ENCODE measurements at places on chromosomes 2 and 18. TPM values are rescaled to one million over a fixed set of nuclear protein-coding genes. Genes with fewer than 3 reads are reported as not detected.

Gene ZSWIM2
- total RNA-seq: not detected

Gene LRP2
- under 0.01 TPM for total RNA-seq

Gene BCS1L
- total RNA-seq: 57.8 TPM

Gene HTR2B
- total RNA-seq: 6.1 TPM

Gene KCNS3
- 2.6 TPM for total RNA-seq

Gene EML6
- 2.0 TPM for total RNA-seq

Gene TBR1
- 0.04 TPM for total RNA-seq

Gene LYG1
- 0.39 TPM for total RNA-seq

Gene BUB1
- 101 TPM for total RNA-seq

Gene ADAM23
- 15.3 TPM for total RNA-seq

Gene ATP6V1C2
- total RNA-seq: not detected

Gene GKN2
- total RNA-seq: not detected

Gene LINC00305
- not detected for total RNA-seq

Gene CRYGD
- not detected for total RNA-seq

Gene SERPINB4
- total RNA-seq: not detected

Gene KCNG2
- not detected for total RNA-seq

Gene LIPG
- 57.5 TPM for total RNA-seq
